ENCODE measurements at places on chromosomes 5 and 9. TPM values are rescaled to one million over a fixed set of nuclear protein-coding genes. Genes with fewer than 3 reads are reported as not detected.

The TRIM41 gene
- 20.2 TPM for polyA plus RNA-seq

The SMU1 gene
- polyA plus RNA-seq = 12.3 TPM

The CATSPER3 gene
- 0.61 TPM for polyA plus RNA-seq

The N4BP3 gene
- 4.6 TPM for polyA plus RNA-seq

The DAB2IP gene
- polyA plus RNA-seq = 40.4 TPM

The AGPAT2 gene
- 88.8 TPM for polyA plus RNA-seq

The DND1 gene
- polyA plus RNA-seq = 0.95 TPM

The MAMDC2 gene
- polyA plus RNA-seq = 5.1 TPM

The PCDHA5 gene
- polyA plus RNA-seq = not detected

The MARCHF11 gene
- polyA plus RNA-seq = 0.36 TPM

The DRD1 gene
- not detected for polyA plus RNA-seq

The COL23A1 gene
- polyA plus RNA-seq = 9.3 TPM

The MXD3 gene
- polyA plus RNA-seq = 1.3 TPM

The GFI1B gene
- polyA plus RNA-seq = 0.11 TPM

The CEL gene
- 2.1 TPM for polyA plus RNA-seq

The CHMP5 gene
- 24.7 TPM for polyA plus RNA-seq

The TRPM6 gene
- polyA plus RNA-seq = 0.12 TPM

The SLIT3 gene
- 2.5 TPM for polyA plus RNA-seq

The SLC2A6 gene
- polyA plus RNA-seq = 2.7 TPM

The FGF10 gene
- polyA plus RNA-seq = 0.42 TPM

The IGIP gene
- polyA plus RNA-seq = 5.8 TPM

The GPR150 gene
- polyA plus RNA-seq = 0.04 TPM

The TMEM252 gene
- polyA plus RNA-seq = not detected

The SHISAL2B gene
- not detected for polyA plus RNA-seq

The BASP1 gene
- 2.1 TPM for polyA plus RNA-seq

The PHF24 gene
- polyA plus RNA-seq = 0.11 TPM

The GABRA1 gene
- not detected for polyA plus RNA-seq

The SUSD3 gene
- 0.50 TPM for polyA plus RNA-seq

The IFNA2 gene
- not detected for polyA plus RNA-seq

The CETN3 gene
- 28.3 TPM for polyA plus RNA-seq

The TMEM174 gene
- not detected for polyA plus RNA-seq

The C5orf15 gene
- 35.8 TPM for polyA plus RNA-seq

The CLTB gene
- polyA plus RNA-seq = 461 TPM

The PRDM9 gene
- polyA plus RNA-seq = not detected

The GFRA3 gene
- 1.1 TPM for polyA plus RNA-seq

The SAXO1 gene
- not detected for polyA plus RNA-seq

The MVB12B gene
- 4.9 TPM for polyA plus RNA-seq

The PPP3R2 gene
- polyA plus RNA-seq = not detected

The BARX1 gene
- not detected for polyA plus RNA-seq

The SHOC1 gene
- polyA plus RNA-seq = not detected

The EIF4E1B gene
- not detected for polyA plus RNA-seq

The ELOVL7 gene
- polyA plus RNA-seq = 0.65 TPM

The LCN12 gene
- polyA plus RNA-seq = 0.46 TPM

The HACD4 gene
- 0.37 TPM for polyA plus RNA-seq

The NRARP gene
- polyA plus RNA-seq = 1.6 TPM

The PRRT1B gene
- not detected for polyA plus RNA-seq

The QRFP gene
- polyA plus RNA-seq = not detected

The MYMK gene
- not detected for polyA plus RNA-seq

The AMBP gene
- polyA plus RNA-seq = not detected

The SLC34A3 gene
- not detected for polyA plus RNA-seq

The ARHGEF37 gene
- 9.3 TPM for polyA plus RNA-seq

The GDNF gene
- polyA plus RNA-seq = 0.03 TPM

The PRLR gene
- 0.11 TPM for polyA plus RNA-seq

Data from heart left ventricle (tissue), 16 donors.